Activated naive CD8-positive, alpha-beta T cell treated with anti-CD3 and anti-CD28 coated beads for 36 hours (primary cell): ENCODE measurements at places on chromosomes 16 and 17.

GRCh38 chr16:22353933-22354541 lies 20.4 kb downstream of the CDR2 start:
- no peak for DNase-seq

- DNase-seq, result peak; percentile 86
Measured at GRCh38 chr17:29568331-29569244, at the start of gene TP53I13. Gene TP53I13, plus strand, starts transcription at chr17:29568701. Its CDS starts 58 bp downstream, at chr17:29568759.

DNA sequence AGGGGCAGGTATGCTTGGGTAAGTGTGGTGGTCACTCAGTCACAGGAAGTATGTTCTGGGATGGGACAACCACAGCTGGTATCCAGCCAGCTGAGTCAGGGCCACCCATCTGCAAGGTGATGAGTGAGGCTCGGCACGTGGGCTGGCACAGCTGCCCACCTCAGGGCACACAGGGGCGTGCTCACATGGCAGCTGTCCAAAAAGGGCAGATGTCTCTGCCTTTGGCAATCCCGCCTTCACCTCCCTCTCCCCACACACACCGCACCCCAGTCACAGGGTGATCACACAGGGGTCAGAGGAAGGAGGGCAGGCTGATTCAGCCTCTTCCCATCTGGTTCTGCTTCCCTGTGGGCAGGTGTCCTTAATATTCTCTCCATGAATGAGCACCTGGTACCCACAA lies 85.9 kb upstream of the TOB1 start:
- no peak for DNase-seq

DNA sequence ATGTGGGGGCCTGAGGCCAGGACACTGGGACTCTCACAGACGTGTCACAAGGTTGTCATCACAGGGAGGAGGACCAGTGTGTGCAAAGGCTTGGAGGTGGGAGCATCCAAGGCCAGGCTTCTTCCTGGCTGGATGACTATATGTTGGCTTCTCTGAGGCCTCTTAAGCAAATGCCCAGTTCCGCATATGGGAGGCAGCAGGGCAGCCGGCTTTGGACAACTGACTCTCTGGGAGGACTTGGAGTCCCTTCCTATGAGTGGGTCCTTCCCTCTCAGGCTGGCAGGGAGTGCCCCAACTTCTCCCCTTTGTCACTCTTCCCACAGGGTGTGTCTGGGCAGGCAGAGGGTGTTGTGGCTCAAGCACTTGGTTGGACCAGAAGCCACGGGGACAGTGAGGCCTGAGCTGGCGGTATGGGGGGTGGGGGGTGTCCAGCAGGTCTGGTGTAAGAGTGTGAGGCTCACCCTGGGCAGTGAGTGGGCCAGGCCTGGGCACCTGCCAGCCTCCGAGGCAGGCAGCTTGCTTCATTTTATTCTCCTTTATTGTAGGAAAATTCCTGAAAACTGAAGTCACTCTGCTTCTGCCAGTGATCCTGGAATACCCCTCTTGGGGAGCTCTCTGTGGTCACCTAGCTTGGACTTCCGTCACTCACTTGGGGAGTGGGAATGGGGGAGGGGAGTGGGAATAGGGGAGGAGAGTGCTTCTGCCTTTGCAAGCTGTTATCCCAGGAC lies 14.9 kb downstream of the ADGRG1 start:
- no peak for DNase-seq

GRCh38 chr16:66289051-66289680 lies 77.3 kb upstream of the CDH5 start:
- DNase-seq, result no peak

- DNase-seq, result peak; percentile 8
Measured at GRCh38 chr16:14658063-14658462, 25.3 kb downstream of the BFAR start.

- DNase-seq, result no peak
Measured at GRCh38 chr17:81687770-81688541, 4.1 kb downstream of the HGS start.

DNA sequence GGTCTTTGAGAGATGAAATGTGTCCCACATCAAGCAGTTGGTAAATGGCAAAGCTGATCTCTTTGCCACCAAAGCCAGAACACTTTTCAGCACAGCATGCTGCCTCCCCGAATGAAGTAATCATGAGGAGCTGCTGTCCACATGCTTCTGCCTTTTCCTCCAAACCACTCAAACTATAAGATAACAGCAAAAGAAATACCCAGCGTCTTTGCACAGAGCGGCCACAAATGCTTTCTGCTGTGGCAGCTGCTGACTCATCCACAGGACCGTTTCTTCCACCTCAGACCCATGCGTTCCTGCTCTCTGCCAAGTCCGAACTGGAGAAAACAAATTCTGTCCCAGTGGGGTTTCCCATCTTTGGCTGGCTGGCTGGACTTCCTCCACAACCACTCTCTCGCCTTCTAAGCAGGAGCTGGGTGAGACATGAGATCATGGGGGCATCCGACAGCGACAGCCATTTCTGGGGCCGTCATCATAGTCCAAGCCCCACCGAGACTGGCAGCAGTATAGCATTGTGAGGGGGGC lies 27.1 kb downstream of the TBC1D3B start:
- DNase-seq, result no peak

GRCh38 chr16:27822529-27822928 lies 241.0 kb downstream of the GSG1L start:
- DNase-seq, result no peak

- no peak for DNase-seq
Measured at GRCh38 chr16:89890886-89891657, 17.7 kb downstream of the TCF25 start.

- DNase-seq, result no peak
Measured at GRCh38 chr17:45974916-45975630, 24.0 kb upstream of the STH start.

DNA sequence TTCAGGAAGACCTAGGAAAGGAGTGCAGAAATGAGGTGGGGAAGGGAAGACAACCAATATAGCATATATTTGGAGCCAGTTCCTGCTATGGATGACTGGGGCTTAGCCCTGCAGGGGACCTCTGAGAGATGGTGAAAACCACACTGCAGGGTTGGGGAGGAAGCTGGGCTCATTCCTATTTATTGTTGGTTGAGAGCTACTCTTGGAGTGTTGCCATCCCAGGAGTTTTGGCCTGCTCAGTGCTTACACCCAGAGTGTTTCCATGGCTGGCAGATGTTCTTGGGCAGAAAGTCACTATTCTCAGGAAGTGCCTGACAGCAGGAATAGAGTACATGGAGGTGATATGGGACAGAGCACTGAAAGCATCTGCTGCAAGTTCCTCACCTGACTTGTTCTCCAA lies 145.8 kb downstream of the SPACA3 start:
- DNase-seq, result no peak

GRCh38 chr17:72413077-72414031 lies 292.5 kb downstream of the SOX9 start:
- DNase-seq, result no peak

- no peak for DNase-seq
Measured at GRCh38 chr16:80735846-80736245, 68.6 kb downstream of the CDYL2 start.
